ENCODE measurements at places on chromosomes 6 and 20.

GRCh38 chr6:5095236-5095635 is 10.1 kb downstream of the PPP1R3G start:
- no peak for DNase-seq

- DNase-seq: no peak
These were observed 107.2 kb upstream of the PLEKHG1 start for GRCh38 chr6:150492507-150492906.

GRCh38 chr6:113776998-113777397 is 80.1 kb upstream of the MARCKS start:
- no peak for DNase-seq

DNA sequence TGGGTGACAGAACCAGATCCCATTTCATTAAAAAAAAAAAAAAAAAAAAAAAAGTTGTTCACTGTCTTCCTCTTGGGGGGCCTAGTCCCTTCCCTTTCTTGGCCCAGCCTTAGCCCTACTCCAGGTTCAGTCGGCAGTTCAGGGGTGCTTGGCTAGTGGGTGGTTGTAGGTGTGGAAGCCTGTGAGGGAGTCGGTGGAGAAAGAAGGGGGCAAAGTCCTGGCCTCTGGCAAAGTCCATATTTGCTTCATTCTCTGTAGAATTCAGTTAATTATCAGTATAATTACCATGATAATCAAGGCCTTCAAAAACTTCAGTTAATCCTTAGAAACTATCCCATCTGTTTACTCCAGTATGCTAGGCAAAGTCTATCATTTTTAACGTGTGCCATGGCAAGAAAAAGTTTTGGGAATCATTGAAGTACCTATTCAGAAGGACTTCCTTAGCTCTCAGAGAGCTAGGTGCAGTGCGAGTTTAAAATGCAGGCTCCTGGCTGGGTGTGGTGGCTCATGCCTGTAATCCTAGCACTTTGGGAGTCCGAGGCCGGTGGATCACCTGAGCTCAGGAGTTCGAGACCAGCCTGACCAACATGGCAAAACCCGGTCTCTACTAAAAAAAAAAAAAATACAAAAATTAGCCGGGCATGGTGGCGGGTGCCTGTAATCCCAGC is 205.7 kb upstream of the ARG1 start:
- DNase-seq: no peak

DNA sequence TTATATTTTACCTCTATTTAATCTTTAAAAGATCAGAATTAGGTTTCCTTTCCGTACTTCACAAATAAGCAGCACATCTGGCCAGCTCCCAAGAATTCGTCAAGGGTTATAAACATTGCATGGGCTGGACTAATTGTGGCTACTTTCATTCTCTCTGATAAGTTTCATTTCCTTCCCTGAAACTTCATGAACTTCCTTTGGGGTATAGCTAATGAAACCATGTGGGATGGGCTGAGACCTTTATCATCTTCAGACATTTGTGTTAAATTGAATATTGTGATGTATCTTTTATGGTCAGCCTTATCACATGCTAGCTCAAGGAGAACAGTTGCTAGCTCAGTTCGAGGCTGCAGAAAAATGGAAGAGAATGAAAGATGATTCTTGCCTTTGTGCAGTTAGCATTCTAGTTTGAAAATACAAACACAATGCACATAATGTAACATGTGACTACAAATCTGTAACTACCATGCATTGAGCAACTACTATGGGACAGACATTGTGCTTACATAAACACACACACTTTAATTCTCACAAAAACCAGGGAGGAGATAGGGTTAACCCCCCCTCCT is 1.7 kb upstream of the GMPR start:
- DNase-seq: no peak

GRCh38 chr6:85580118-85580877 is 13.4 kb downstream of the SNX14 start:
- no peak for DNase-seq

DNA sequence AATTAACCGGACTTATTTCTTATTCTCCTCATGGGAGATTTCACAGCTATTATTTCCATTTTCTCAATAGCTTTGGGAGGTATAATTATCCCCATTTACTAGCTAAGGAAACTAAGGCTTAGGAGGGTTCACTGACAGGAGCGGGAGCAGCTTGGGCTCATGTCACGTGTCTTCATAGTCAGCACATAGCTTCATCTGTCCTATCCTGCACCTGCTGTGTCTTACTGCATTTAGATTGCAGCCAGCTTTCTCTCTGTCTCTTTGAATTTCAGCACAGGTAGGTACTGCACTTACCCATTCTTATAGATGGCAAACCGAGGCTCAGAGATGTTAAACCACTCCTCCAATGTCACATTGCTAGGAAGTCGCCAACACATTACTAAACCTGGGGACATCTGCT is 839.9 kb downstream of the MAFB start:
- no peak for DNase-seq

- no peak for DNase-seq
These were observed 9.6 kb downstream of the ERGIC3 start for GRCh38 chr20:35551503-35551902.

DNA sequence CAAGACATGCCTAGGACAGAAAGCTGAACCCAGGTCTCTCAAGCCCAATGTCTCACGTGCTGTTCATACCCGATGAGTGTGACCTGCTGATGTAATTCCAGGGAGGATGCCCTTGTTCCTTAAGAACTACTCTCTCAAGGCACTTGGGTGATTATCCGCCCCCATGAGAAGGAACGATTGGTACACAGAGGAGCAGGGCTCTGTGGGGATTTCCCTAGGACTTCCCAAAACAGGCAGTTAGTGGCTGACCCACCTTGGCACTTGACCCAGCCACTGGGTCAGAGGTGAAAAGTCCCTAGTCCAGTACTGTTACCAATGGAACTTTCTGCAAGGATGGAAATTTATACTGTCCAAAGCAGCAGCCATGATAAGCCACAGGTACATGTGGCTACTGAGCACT is 9.2 kb upstream of the BPIFB6 start:
- no peak for DNase-seq

DNA sequence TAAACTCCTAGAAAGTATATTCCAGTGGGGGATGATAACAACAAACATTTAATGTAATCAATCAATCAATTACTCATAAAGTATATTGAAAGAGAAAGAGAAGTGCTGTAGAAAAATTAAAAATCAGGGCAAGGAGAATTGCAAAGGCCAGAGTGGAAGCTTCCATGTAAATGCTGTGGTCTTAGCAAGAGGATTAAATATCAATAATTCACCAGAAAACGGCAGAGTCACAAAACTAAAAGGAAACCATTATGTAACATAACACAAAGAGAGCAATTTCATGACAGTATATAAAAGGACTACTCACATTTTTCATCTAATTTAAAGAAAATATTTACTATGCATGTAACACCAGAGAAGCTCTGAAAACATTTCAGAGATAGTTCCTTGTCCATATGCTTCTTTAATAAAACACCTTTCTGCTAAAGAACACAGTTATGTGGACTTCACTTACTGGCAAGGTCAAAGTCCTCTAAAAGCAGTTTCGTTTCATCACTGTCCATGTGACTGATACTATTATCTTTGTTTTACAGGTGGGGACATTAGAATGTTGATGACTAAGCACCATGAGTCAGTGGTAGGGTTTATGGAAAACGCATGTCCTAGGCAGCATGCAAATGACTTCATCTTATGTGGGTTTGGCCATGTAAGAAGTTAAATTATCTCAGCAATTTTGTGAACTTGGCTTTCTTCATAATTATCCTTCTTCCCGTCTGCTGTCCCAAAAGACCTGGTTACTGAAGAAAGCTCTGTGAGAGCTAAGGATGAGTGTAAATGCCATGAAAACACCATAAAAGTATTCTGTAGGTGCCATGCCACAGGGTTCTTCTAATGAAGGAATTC is 185.8 kb upstream of the TENT5A start:
- no peak for DNase-seq

DNA sequence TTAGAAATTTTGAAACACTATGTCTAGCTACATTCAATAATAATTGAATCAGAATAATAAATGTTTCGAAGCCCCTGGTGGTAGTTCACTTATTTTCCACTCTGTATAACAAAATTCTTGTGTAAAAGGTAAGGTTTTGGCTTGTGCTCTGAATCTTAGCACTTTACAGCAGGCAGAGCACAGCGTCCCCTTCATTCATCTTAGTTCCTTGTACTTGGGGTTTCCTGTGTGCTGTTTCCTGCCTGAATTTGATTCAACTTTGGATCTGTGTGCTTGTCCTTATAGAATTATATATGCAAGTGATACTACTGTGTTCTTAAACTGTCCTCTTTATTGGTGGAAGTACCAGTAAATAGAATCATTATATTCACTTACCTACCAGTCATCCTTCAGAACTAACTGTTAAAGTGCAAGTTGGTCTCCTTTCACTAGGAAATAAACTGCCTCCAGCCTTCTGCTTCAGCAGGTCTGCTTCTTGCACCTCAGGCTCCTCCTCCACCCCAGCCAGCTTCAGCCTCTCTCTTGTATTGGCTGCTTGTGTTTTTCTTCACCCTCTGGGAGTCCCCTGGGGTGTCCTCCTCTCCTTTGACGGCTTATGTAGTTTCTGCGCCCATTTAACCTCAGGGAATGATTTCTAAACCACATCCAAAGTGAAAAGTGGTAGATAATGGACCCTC is 28.8 kb upstream of the TULP4 start:
- DNase-seq: no peak

- no peak for DNase-seq
These were observed 71.7 kb downstream of the B4GALT5 start for GRCh38 chr20:49641683-49642656.

GRCh38 chr6:157746897-157747296 is 76.1 kb upstream of the SNX9 start:
- DNase-seq: no peak

DNA sequence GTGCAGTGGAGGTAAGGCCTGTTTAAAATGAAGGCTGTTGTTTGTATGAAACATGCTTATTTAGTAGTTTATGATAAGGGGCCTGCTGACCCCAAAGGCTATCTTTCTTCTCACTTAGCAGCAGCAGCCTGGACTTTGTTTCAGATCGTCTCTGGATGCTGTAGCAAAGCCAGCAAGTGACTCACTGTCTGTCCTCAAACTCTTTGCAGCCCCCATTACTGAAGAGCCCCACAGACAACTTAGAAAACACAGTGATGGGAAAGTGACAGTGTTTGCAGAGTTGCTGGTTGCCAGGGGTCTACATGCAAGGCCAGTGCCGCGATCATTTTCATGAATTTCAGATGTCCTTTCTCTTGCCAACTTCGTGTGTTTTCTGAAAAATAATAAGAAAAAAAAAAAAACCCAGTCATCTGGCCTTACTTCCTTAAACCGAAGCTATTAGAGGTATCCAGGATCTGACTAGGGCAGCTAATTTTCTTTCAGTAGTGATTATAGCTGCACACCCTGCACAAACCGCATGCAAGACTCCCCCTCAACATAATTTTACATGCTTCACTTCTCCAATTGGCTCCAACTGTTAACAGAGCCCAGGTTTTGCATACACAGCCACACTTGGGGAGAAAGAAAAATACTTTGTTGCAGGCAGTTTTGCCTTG is 11.6 kb upstream of the F13A1 start:
- no peak for DNase-seq

DNA sequence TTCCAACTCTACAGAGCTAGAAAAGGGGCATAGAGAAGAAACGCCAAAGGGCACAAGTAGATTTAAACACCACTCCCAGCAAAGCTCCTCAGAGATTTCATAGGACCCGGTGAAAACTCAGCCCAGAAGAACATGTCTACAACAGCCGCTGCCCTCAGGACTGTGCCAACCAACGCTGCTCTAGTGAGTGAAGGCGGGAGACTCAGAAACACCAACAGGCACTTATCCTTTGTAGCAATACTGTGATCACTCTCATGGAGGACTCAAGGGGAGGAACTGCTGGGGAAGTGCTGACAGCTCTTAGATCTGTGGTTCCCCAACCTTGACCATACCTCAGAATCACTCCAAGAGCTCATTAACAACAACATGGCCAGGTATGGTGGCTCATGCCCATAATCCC is 39.5 kb downstream of the STAU1 start:
- no peak for DNase-seq

DNA sequence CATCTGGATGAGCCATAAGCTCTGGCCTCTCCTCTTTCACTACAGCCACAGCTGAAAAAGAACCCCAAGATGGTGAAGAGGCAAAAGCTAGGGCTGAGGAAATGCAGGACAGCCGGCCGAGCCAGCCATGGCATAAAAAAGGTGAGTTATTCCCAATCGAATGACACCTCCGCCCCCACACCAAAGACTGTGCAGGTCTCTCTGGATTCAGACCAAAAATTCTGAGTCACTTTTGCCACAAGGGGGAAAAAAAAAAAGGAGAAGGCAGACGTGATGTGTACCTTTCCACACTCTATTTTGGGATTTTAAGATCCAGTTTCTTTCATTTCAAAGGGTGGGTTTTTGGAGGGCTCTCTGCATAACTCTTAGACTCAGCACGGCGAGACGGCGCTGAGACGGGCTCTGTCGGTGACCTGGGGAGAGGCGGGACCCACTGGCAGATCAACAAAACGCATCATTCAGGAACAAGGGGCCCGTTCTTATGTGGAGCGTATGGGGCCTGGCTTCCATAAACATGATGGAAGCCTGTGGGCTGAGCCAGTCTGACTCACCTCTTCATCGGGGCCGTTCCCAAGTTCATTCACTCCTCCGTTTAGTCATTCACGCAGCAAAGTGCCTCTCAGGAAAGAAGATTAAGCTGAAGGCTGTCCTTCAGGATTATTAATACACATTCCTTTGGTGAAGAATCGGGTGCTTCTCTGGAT is 54.8 kb downstream of the NFATC2 start:
- peak; percentile 77 for DNase-seq

DNA sequence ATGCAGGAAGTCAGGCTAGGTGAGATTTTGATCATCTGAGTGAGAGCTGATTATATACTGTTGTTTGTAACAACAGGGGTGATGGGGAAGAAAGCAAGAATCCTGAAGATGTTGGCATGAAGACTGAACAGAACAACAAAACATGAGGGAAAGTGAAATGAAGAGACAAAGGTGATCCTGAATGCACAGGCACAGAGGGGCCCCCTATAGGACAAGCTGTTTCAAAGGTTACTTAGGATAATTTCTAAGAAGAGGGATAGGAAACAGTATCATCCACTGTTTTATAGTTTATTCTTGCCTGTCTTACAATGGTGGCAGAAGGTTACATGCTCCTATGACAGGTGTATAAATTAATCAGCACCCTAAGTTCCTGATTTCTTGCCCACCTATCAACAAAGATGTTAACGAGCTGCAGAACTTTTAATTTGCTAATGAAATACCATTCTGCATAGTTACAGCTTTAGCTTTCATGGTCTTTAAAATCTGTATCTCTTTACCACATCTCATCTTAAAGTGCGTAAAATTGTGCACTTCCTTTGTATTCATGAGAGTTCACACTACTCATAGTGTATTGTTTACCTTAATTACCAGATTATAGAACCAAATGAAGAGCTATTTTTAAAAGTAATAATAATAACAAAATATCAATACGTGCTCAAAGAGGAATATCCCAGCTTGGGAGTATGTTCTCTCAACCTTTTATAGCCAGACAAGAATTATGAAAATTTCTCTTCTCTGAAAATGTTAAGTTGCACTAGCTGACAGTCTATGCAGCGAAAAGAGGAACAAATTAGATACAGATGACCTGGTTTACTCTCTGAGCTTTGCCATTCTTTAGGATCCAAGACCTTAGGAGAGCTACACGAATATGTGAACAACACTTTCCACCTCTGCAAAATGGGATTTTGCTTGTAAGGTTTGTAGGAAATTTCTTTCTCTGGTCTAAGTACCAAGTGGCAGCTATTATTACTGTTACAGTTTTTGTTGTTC is 192.5 kb downstream of the EDN1 start:
- no peak for DNase-seq

- no peak for DNase-seq
These were observed 149.9 kb upstream of the QKI start for GRCh38 chr6:163264662-163265035.

Data from left hindlimb (tissue), 1 donor.